ENCODE measurements at places on chromosomes 16 and 17.
A peak's percentile ranks its signal among the peaks of the same experiment; 100 is the strongest.

GRCh38 chr16:56382901-56383355 lies 42.4 kb downstream of the AMFR start:
- no peak for DNase-seq

DNA sequence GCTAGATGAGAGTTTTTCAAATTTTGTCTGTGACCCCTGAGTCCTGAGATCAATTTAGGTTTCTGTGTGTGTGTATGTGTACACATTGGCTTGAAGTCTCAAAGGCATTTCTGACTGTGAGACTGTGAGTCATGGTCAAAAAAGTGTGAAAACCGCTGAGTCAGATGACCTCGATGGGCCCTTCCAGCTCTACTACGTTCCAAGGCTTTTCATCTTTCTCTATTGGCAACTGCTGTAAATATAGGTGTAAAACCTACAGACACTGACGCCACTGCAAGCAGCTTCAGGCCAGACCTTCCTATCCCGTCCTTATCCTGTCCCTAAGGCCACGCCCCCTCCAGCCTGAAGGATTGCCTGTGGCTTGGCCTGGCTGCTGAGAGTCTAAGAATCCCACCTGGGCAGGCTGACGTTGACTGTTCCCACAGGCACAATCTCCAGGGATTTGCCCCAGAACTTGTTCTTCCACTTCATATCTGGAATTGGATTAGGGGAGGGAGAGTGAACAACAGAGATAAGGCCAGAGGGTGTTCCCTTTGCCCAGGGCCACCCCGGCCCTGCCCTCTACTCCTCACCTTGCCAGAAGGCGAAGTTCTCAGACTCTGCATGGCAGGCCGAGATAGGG lies 11.3 kb downstream of the OSBPL7 start:
- no peak for DNase-seq

DNA sequence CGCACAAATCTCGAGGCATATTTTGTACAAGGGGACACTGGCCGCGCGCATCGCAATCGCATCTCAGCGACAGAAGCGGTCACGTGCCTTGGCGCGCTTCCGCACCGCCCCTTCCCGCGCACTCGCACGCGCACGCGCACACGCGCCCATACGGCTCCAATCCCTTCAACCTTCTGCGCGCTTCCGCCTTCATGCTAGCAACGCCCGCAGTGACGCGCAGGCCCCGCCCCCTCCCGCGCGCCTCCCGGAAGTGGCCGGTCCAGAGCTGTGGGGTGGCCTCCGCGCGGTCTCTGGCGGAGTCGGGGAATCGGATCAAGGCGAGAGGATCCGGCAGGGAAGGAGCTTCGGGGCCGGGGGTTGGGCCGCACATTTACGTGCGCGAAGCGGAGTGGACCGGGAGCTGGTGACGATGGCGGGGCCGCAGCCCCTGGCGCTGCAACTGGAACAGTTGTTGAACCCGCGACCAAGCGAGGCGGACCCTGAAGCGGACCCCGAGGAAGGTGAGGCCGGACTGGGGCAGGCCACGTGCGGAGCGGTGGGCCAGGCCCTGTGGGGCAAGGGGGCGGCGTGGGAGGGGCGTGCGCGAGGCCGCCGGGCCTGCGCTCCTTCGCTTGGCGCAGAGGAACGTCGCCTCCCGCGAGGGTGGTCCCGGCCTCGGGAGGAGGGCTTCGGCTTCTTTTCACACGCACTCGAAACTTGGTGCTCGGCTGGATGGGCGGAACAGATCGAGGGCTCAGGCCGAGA lies at the start of gene AATF:
AATF (plus strand) TSS at position 238 of the 744 bp plus-strand sequence; CDS start at position 410, 172 bp downstream.
- peak; percentile 95 for DNase-seq

DNA sequence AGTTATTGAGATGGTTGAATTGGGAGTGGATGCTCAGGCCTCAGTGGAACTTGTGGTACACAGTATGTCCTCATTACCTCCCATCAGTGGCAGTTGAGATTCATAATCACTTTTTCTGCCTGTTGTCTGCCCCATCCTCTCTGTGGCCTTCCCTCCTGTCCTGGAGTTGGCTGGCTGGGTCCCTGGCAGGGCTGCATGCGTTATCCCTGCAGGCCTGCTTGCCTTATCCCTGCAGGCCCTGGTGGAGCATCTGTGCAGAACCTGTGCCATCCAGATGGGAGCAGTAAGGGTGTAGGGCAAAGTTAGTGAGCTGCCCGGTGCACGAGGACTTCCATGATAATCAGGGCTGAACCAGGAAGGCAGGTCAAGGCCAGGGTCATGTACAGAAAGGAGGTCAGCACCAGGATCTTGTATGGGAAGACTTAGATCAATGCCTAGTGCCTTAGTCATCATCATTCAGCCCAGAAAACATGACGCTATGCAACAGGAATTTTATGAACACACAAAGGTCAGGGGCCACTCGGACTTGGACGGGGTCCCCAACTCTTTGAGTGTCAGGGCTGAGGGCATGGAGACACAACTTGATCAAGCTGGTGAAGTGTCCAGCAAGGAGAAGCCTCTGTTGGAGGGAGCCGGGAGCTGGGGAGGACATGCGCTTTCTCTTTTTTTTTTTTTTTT lies 47.2 kb downstream of the ABCC1 start:
- DNase-seq, result no peak

DNA sequence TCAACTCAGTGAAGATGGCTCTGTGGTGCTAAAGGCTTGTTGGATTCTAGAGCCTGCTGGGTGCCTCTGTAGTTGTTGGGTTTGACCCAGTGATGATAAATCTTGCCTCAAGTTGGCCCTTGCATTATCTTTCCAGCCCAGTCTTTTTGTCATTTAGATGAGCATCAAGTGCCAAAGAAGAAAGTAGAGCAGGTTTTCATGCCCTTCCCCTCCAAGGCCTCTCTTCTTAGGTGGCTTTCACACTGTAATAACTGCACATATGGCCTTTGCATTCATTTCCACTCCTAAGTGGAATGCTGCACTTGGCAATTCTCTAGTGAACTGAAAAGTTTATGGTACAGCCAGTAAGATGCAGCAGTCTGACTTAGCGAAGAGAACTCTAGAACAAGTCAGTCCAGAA lies 165.1 kb downstream of the PHKB start:
- DNase-seq, result no peak

GRCh38 chr17:79746889-79747507 lies 16.3 kb downstream of the ENPP7 start:
- DNase-seq, result no peak

- no peak for DNase-seq
Measured at GRCh38 chr17:40069751-40070708, 7.3 kb downstream of the THRA start.

DNA sequence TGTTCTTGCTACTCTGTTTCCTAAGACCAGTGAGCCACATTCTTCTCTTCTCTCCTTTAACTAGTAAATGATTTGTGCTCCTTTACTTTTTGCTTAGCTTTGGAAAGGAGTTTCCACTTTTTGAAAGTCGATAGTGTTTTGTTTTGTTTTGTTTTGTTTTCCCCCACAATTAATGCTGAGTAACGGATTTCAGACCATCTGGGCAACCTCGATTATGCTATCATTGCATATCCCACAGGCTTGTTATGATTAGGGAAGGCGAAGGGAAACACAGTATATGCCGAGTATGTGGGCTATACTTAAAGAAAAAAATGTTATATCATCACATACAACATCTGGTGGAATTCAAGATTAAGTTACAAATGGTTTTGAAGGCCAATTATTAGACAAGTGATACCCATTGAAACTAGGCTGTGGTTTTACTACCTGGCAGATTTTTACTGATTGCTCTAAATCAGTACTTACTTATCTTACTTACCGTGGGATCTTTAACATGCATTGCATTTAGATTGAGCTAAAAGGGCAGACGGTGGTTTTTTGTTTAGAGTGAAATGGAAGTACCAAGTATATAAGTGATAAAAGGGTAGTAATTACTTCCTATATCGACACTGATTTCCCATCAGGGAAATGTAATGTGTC lies 361.3 kb upstream of the SOX9 start:
- no peak for DNase-seq

DNA sequence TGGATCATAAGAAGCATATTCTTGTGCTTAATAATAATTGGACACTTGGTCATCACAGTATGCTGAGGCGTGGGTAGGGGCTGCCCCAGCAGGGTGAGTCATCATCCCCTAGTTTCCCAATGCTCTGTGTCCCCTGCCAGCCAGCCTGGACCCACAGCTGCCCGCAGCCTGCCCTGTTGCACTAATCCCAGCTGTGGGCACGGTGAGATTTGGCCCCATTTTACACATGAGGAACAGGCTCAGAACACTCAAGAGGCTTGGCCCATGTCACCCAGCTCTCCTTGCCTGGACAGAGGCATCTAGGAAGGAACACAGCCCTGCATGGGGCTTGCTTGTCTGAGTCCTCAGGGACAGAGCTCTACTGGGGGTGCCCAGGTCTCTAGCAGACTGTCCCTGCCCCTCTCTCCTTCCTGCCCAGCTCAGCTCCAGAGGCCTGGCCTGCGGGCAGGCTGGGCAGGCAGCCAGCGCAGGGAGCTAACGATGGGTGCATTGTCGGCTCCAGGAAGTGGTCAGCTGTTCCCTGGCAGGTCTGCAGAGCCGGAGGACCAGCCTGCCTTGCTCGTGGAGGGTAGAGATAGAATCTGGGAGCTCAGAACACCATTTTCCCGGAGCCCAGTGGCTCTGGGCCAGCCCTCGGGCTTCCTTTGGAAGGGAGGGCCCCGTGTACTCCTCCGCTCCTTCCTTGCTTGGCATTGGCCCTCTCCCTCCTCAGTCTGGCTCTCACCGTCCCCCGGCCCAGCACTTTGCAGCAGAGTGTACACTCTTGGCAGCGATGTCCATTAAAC lies 189.4 kb downstream of the RAB11FIP4 start:
- DNase-seq, result no peak

DNA sequence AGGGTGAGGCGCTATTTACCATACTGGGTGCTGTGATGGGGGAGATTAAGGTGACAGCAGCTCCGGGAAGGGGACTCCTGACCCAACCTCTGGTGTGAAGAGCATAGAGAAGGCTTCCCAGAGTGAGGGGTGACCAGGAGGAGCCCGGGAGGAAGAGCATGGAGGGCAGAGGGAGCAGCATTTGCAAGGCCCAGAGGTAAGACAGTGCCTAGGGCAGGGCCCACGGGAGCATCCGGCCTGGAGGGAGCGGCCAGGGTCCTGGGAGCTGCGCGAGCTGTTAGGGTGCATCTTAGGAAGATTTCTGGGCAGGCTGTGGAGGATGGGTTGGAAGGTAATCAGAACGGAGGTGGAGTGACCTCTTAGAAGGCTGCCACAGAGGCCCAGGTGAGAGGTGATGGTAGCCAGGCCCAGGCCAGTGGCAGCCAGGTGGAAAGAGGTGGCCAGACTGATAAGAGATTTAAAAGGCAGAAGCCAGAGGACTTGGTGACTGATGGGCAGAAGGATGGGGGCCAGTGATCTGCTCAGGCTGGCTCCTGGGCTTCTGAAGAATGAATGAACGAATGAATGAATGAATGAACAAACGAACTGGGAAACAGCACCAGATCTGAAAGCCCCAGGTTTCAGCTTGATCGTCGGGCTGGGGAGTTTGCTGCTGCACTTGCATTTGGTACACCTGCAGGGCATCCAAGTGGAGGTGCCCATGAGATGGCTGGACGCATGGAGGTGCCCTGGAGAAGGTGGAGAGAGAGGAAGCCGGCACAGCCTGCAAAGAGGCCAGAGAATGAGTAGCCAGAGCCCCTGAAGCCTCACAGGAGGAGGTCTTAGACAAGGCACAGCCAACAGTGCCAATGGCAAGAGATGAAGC lies 13.0 kb upstream of the TMEM92 start:
- DNase-seq, result peak; percentile 12

GRCh38 chr17:51954232-51954765 lies 204.2 kb downstream of the CA10 start:
- no peak for DNase-seq

DNA sequence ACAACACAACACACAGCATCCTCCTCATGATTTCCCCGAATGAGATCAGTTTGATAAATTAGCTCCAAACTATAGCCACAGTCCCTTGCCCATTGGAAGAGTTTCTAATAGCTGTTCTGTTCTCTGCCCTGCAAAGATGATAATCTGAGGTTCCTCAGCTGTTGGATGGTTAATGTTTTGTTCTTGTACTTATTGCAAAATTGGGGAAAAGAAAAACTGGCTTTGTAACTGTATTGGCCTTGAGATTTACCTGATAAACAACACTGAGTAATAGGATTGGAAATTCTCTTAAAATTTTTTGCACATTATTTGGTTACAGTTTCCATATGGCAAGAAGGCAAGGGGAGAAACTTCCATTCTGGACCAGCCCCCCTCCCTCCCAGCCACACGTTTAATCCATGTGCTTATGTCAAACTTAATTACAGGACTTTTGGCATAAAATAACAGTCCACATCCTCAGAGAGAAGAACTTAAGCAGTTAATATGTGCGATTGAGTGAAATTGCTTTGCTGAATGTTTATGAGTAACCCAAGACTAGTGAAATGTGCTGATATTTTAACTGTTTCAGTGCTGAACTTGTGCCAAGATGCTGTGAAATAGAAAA lies 119.1 kb upstream of the ZFHX3 start:
- DNase-seq, result no peak

GRCh38 chr16:11640987-11641817 lies 27.1 kb upstream of the SNN start:
- no peak for DNase-seq

GRCh38 chr16:25040543-25040942 lies 25.4 kb upstream of the ARHGAP17 start:
- no peak for DNase-seq

DNA sequence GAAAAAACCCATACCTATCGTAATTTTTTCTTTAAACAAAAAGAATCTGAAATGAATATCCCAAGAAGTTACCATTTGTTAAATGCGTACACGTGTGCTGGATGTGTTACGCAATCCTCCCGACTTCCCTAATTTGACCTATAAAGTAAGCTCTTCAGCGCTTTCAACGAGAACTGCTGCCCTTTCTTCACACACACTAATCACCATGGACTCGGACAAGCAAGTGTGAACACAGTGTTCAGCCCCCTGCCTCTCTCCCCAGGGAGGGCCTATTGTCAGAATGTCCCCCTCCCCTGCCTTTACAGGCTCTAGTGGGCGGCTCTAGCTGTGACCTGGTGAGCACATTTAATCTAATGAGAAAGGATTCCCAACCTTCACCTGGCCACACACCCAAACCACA lies 216.1 kb downstream of the CEP112 start:
- DNase-seq, result no peak

GRCh38 chr16:71762186-71762585 lies 37.7 kb upstream of the PHLPP2 start:
- DNase-seq, result no peak

DNA sequence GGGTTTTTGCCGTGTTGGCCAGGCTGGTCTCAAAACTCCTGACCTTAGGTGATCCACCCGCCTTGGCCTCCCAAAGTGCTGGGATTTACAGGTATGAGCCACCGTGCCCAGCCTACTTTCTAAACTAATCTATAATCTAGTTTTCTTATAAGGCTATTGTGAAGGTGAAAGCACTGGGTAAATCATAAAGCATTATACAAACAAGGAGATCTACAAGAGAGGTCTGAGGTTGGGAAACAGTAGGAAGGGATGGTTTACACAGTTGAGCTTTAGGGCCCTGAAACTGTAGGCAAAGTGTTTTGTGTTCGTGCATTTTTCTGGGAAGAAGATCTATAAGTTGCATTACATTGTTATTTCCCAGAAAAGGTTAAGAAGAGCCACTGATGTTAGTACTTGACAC lies 84.9 kb upstream of the MED13 start:
- no peak for DNase-seq
